Inflammatory macrophage treated with lipopolysaccharide for 4 hours (primary cell): ENCODE measurements at places on chromosomes 12 and 14.
A peak's percentile ranks its signal among the peaks of the same experiment; 100 is the strongest.

GRCh38 chr12:55931317-55931779 is 386 bp downstream of the DGKA start:
- DNase-seq: no peak

DNA sequence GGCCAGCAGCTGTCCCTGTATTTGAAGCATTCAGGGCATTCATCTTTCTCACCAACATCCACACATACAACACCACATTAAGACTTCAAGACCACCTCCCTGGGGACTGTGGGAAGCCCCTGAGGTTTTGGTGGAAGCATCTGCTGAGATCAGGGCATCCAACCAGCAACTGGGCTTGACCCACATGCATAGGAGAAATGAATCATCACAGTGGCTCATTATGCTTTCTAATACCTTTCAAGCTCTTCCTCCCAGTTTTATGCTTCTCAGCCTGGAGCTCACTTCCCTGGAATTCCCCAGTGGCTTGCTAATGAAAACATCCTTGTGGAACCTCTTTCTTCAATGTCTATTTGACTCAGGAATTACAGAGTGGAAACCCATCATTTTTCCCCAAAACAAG is 21.4 kb upstream of the CMKLR1 start:
- DNase-seq: peak; percentile 23

- DNase-seq: peak; percentile 17
These were observed 10.0 kb upstream of the PKP2 start for GRCh38 chr12:32906399-32907165.

DNA sequence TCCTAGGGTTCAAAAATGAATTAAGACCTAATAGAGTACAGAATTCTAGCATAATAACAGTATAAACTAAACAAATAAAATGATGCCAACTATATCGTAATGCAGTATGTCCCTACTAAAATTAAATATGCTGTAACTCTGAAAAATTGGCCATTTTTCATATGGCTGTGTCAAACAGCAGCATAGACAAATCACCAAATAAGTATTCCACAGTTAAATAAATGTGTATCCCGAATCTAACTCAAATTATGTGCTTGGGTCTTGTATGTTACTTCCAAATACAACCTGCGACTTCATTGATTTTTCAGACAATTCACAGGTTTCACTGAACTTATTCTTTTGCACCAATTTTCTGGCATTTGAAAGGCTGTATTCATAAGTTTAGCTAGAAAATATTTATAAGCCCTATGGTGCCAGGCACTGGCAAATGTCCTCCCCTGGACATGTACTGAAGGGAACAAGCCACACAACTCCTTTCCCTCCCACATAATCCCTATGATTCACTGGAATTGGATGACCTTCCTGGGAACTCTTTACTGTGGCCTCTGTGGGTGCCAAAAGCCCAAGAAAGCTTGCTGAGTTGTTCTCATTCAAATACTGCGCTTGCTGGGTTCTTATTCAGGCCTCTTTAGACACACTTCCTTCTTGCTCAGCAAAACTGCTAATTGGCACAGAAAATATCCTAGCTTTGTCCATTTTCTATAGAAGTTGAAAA is 108.8 kb downstream of the KITLG start:
- DNase-seq: no peak
